ENCODE measurements at places on chromosomes 1 and 21. TPM values are rescaled to one million over a fixed set of nuclear protein-coding genes. Genes with fewer than 3 reads are reported as not detected.

Gene CFHR4
- not detected for total RNA-seq

Gene CD34
- 0.42 TPM for total RNA-seq

Gene PRRX1
- 155 TPM for total RNA-seq

Gene TBX19
- total RNA-seq = 0.55 TPM

Gene GJA8
- total RNA-seq = not detected

Gene AGT
- 0.22 TPM for total RNA-seq

Gene SERPINC1
- total RNA-seq = 0.27 TPM

Gene DHRS3
- total RNA-seq = 7.9 TPM

Gene ADAM30
- total RNA-seq = not detected

GRCh38 chr1:3639397-3639911, 10.4 kb downstream of the WRAP73 start:
- no peak overlapping the region for H3K4me3 ChIP-seq
- H3K36me3 ChIP-seq = peaks cover 7% of the 10 kb centered on the region
- H3K27ac ChIP-seq = no peak overlapping the region
- no peaks in the 10 kb centered on the region for H3K4me1 ChIP-seq
- DNase-seq = no peak
- H3K27me3 ChIP-seq = no peaks in the 10 kb centered on the region

DNA sequence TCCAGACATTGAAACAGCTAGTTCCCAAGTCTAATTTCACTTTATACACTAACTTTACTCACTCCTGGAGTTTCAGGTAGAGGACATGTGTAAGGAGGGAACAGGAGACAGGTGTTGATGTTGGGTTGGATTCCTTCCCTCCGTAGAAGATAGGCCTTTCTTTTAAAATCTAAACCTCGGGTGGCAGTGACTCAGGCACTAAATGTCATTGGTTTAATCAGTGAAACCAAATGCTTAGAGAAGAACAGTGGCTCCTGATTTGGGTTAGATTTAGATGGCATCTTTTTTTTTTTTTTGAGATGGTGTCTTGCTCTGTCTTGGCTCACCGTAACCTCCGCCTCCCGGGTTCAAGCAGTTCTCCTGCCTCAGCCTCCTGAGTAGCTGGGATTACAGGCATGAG, 7.2 kb downstream of the CAP1 start:
- no peak for DNase-seq
- no peak overlapping the region for H3K4me3 ChIP-seq
- no peaks in the 10 kb centered on the region for H3K27me3 ChIP-seq
- H3K4me1 ChIP-seq = peaks cover 80% of the 10 kb centered on the region

DNA sequence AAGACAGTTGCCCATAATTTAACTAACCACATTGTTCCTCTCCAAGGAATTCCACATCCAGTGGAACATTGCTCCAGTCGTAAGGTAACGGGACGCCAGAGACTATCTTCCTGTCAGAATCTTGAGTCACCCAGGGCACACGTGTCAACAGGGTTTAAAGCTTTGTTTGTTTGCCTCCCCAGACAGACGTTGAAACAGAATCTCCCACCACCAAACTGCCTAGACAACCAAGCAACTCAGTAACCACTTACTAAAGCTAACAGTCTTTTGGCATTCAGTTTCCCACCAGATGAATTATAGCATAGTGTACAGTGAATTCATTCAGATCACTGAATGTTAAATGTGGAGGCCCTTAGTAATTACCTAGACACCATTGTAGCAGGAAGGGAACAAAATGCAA, 439.5 kb downstream of the PLPP3 start:
- DNase-seq = no peak
- H3K4me1 ChIP-seq = peaks cover 6% of the 10 kb centered on the region
- H3K36me3 ChIP-seq = no peaks in the 10 kb centered on the region
- H3K4me3 ChIP-seq = no peak overlapping the region
- no peak overlapping the region for H3K27ac ChIP-seq

DNA sequence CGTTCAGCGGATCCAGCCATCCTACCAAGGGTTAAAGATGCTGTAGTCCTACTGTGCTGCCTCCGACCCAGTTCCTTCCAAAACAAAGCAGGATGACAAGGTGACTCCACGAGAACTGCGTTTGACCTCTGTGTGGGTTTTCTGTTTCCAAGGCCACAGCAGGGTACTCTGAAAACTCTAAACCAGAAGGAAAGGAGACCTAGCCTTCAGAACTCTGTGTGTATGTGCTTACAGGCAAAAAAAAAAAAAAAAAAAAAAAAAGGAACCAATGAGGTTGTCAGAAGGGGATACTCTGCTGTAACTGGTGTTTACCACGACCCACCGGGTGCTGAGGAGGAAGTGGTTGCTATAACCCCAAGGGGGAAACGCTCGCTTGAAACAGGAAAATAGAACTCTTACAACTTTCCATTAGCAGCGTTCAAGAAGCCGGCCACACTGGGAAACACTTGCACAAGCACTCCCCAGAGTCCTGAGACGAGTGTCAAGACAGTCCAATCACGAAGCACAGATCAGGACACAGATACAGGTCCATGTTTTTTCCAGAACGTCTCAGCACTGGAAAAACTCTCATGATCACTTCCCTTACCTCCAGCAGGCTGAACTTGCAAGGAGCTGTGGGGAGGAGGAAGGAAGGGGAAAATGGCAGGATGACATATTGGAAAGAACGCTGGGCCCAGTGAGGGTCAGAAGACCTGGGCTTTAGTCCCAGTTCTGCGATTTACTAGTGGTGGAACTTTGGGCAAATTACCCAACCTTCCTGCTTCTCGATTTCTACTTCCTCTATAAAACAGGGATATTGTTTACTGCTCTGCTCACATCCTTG, 64.0 kb downstream of the ITPKB start:
- no peaks in the 10 kb centered on the region for H3K36me3 ChIP-seq
- H3K27me3 ChIP-seq = peaks cover 2% of the 10 kb centered on the region
- peaks cover 29% of the 10 kb centered on the region for H3K4me1 ChIP-seq
- DNase-seq = no peak
- H3K4me3 ChIP-seq = no peak overlapping the region

GRCh38 chr1:53868565-53868964, 21.0 kb downstream of the YIPF1 start:
- no peak for DNase-seq
- H3K36me3 ChIP-seq = 0 out of 2 replicates have a peak, but pooled peaks cover 4% of the 10 kb centered on the region

DNA sequence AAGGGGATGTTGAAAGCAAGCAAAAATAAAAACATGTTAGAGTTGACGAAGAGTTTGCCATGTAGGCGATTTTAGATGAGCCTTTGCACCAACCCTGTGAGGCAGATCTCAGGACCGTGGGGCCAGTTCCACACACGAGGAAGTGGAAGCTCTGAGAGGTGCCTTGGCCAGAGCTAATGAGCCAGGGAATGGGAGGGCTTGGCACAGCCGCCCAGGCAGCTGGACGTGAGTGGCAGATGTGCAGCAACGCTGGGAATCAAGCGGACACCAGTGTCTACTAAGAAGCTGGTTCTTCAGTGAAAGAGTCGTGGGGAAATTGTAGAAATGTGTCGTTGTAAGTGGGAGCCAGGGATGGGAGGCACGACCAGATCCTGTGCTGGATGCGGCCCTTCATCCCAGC, 58.9 kb upstream of the COL6A1 start:
- H3K27ac ChIP-seq = no peak overlapping the region
- no peak overlapping the region for H3K4me3 ChIP-seq
- H3K36me3 ChIP-seq = no peaks in the 10 kb centered on the region
- H3K27me3 ChIP-seq = peaks cover 11% of the 10 kb centered on the region
- no peak for DNase-seq

GRCh38 chr1:87017998-87018672, 103.7 kb downstream of the HS2ST1 start:
- H3K4me3 ChIP-seq = no peak overlapping the region
- H3K4me1 ChIP-seq = no peaks in the 10 kb centered on the region
- DNase-seq = no peak
- no peaks in the 10 kb centered on the region for H3K27me3 ChIP-seq
- H3K27ac ChIP-seq = no peak overlapping the region

GRCh38 chr21:15390049-15390448, 325.2 kb upstream of the NRIP1 start:
- no peak for DNase-seq
- no peak overlapping the region for H3K4me3 ChIP-seq
- H3K27ac ChIP-seq = no peak overlapping the region
- H3K4me1 ChIP-seq = no peaks in the 10 kb centered on the region
- H3K36me3 ChIP-seq = no peaks in the 10 kb centered on the region

- no peak overlapping the region for H3K27ac ChIP-seq
Observed at GRCh38 chr1:70977575-70977974, 70.0 kb downstream of the PTGER3 start.

GRCh38 chr1:64241069-64241468, 37.6 kb downstream of the UBE2U start:
- DNase-seq = no peak
- H3K27me3 ChIP-seq = no peaks in the 10 kb centered on the region
- no peak overlapping the region for H3K4me3 ChIP-seq
- H3K4me1 ChIP-seq = peaks cover 27% of the 10 kb centered on the region

- no peak for DNase-seq
- H3K4me1 ChIP-seq = peaks cover 49% of the 10 kb centered on the region
- H3K4me3 ChIP-seq = no peak overlapping the region
- no peak overlapping the region for H3K27ac ChIP-seq
- H3K36me3 ChIP-seq = no peaks in the 10 kb centered on the region
Observed at GRCh38 chr1:53539711-53540603, 80.8 kb downstream of the DMRTB1 start.

- H3K27ac ChIP-seq = no peak overlapping the region
- no peak for DNase-seq
- peaks cover 10% of the 10 kb centered on the region for H3K27me3 ChIP-seq
- H3K36me3 ChIP-seq = no peaks in the 10 kb centered on the region
- no peak overlapping the region for H3K4me3 ChIP-seq
- H3K4me1 ChIP-seq = no peaks in the 10 kb centered on the region
Observed at GRCh38 chr1:52098139-52098871, 42.2 kb downstream of the BTF3L4 start.

DNA sequence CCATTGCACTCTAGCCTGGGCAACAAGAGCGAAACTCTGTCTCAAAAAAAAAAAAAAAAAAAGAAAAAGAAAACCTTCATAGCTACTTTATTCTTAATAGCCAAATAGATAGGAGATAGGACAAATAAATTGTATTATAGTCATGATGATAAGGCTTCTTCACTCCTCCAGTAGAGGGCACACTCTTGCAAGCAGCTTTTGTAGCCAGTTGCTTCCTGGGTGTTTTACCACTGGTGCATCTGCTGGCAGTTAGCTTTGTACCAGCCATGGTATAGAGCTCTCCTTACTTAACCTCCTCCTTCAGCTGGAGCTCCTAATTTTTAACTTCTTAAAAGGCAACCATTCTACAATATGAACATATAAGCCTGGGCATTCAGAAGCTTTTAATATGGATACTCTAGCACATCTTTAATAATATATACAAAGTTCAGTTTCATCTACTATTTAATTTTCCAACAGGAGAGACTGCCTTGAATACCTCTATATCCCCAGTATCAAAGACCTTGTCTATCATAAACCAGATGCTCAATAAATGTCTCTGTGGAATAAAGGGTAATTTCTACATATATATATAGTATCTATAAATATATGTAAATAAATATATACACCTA, 35.8 kb downstream of the EVI5 start:
- H3K27me3 ChIP-seq = no peaks in the 10 kb centered on the region
- H3K4me1 ChIP-seq = peaks cover 53% of the 10 kb centered on the region
- DNase-seq = peak; percentile 69
- H3K27ac ChIP-seq = no peak overlapping the region

DNA sequence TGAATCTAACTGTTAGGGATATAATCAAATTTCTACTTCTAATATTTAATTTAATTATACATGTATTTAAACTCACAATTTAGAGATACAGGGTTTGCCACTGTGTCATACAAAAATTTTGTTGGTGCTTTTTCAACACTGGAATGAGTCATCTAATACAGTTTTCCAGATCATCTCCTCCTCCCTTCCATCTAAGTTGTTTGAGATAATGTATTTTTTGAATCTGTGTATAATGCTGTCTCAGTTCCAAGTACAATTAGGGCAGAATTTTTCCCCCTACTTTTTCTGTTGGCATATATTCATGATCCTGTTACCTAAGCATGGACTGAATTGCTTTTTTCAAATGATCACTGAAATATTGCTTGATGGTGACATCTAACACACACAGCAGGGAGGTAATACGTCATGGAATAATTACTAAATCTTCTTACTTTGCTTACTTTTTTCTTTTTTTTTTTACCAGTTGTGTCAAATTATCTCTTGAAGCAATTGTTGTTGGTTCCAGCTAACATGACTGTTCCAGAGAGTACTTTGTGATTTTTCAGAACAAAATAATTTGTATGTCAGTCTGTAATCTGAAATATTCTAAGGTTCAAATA, 146.0 kb downstream of the MAGI3 start:
- DNase-seq = peak; percentile 46
- 0 out of 2 replicates have a peak overlapping the region, but pooled peaks have one; percentile 5 for H3K4me3 ChIP-seq
- H3K27me3 ChIP-seq = no peaks in the 10 kb centered on the region
- peak overlapping the region; percentile 64 for H3K27ac ChIP-seq
- H3K4me1 ChIP-seq = peaks cover 80% of the 10 kb centered on the region
- H3K36me3 ChIP-seq = peaks cover 9% of the 10 kb centered on the region

DNA sequence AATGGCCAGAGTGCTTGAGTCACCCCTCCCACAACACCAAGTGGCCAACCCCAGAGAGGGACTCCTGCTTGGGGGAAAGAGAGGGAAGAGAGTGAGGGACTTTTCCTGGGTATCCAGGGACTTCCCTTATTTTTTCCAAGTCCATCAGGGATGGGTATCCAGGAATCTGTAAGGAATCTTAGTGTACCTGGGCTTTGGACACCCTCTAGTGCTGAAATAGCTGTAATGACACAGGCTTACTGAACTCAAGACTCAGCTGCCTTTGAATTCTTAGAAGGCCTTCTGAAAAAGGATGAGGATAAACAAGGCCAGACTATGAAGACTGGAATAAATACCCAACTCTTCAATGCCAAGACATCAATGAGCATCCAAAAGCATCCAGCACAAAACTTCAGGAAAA, 12.0 kb downstream of the TSHB start:
- H3K36me3 ChIP-seq = no peaks in the 10 kb centered on the region
- H3K27ac ChIP-seq = no peak overlapping the region
- H3K27me3 ChIP-seq = peaks cover 3% of the 10 kb centered on the region
- H3K4me3 ChIP-seq = no peak overlapping the region
- peaks cover under 1% of the 10 kb centered on the region for H3K4me1 ChIP-seq
- no peak for DNase-seq

GRCh38 chr1:208787219-208787618, 543.0 kb upstream of the PLXNA2 start:
- no peaks in the 10 kb centered on the region for H3K4me1 ChIP-seq
- no peaks in the 10 kb centered on the region for H3K36me3 ChIP-seq

- H3K36me3 ChIP-seq = no peaks in the 10 kb centered on the region
- no peak overlapping the region for H3K4me3 ChIP-seq
- DNase-seq = no peak
Observed at GRCh38 chr1:20234788-20235535, 48.6 kb upstream of the PLA2G2C start.

- H3K27ac ChIP-seq = peak overlapping the region; percentile 92
- no peaks in the 10 kb centered on the region for H3K36me3 ChIP-seq
- peak overlapping the region; percentile 95 for H3K4me3 ChIP-seq
- peak; percentile 86 for DNase-seq
Observed at GRCh38 chr1:26019641-26020315, 1.8 kb upstream of the EXTL1 start.

DNA sequence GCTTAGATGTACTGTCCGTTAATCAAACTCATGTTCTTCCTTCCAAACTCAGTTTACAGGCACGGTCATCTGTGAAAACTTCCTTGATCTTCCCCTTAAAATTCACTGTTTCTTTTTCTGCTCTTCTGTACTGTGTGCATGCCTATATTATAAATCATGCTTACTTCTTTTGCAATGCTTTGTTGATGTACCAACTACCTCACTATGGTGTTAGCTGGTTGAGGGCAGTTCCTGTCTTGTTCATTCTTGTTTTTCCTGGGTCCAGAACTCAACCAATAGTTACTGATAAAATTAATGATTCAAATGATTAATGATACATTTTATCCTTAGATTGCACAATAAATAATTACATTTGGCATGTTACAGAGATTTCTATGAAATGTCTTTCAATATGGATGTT, 163.8 kb downstream of the CHRM3 start:
- no peaks in the 10 kb centered on the region for H3K36me3 ChIP-seq
- H3K4me1 ChIP-seq = peaks cover 7% of the 10 kb centered on the region
- H3K27ac ChIP-seq = peak overlapping the region; percentile 27
- no peaks in the 10 kb centered on the region for H3K27me3 ChIP-seq
